ENCODE measurements at places on chromosomes 16 and 17. TPM values are rescaled to one million over a fixed set of nuclear protein-coding genes. Genes with fewer than 3 reads are reported as not detected.

DNA sequence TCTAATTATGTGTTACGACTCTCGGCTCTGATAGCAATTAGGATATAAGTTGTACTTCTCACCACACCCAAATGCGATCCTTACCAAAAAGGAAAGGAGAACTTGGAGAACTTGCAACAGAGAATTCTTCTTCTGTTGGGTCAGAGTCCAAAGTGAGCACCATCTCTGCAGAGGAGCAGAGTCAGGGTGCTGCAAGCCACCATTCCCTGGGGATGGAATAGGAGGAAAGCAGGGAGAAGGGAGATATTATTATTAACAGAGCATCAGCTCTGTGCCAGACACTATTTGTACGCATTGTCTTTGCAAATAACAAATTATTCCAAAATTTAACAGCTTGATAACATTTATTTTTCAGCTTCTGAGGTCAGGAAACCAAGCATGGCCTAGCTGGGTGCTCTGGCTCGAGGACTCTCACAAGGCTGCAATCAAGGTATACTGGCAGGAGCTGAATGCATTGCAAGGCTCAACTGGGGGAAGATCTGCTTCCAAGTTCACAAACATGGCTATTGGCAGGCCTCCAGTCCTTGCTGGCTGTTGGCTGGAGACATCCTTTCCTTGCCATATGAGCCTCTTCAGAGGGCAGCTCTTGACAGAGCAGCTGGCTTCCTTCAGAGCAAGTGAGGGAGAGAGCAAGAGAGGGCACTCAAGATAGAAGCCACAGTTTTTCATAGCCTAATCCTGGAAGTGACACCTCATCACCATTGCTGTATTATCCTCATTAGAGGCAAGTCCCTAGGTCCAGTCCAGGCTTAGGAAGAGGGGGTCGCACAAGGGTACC is 296.2 kb upstream of the CDH5 start:
- DNase-seq: no peak

DNA sequence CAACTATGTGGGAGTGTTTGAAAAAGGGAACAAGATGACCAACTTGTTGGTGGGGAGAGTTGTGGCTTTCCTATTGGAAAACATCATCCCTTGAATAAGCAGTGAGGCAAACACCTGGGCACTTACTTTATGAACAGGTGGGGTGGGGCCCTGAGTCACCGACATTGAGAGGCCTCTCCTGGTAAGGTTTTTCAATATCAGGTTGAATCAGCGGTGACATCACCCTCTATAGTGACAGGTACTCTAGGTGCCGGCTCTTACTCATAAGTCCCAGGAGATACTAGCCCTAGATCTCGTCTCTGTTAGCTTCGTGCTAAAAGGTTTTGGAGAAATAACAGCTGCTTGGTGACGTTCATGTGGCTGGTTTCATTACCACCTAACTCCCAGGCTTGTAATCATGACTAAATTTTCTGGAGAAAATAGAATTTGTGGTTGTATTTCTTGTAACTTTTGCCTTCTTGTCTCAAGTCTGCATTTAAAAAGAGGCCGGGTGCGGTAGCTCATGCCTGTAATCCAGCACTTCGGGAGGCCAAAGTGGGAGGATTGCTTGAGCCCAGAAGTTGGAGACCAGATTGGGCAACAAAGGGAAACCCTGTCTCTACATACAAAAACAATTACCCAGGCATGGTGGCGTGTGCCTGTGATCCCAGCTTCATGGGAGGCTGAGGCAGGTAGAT is 19.3 kb downstream of the CDH1 start:
- no peak for DNase-seq

DNA sequence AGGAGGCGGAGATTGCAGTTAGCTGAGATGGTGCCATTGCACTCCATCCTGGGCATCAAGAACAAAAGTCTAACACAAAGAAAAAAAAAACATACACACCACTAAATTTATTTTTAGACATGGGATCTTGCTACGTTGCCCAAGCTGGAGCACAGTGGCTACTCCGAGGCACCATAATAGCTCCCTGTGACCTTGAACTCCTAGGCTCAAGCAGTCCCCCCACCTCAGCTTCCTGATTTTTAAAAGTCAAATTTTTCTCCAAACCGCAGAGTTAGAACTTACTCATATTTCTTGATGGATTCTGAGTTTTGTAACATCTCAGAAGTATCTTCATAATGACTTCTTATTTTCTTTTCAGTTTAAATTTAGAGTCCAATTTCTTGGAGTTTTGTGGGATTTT is 3.4 kb downstream of the CMTM4 start:
- DNase-seq: no peak

- no peak for DNase-seq
Measured at GRCh38 chr17:40514013-40514875, 12.8 kb upstream of the TNS4 start.

DNA sequence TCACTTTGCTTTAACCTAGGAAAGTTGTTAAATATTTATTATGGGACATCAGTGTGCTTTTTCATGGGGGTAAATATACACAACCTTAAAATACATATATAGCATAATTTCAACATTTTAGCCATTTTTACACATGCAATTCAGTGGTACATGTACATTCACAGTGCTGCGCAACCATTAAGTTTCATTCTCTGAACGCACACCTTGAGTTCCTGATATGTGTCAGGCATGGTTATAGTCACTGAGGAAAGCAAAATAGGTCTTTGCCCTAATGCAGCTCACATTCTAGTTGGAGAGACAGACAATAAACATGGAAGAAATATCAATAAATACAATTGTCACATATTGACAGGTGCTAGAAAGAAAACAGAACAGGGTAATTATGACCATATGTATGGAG is 12.8 kb upstream of the CNEP1R1 start:
- no peak for DNase-seq

DNA sequence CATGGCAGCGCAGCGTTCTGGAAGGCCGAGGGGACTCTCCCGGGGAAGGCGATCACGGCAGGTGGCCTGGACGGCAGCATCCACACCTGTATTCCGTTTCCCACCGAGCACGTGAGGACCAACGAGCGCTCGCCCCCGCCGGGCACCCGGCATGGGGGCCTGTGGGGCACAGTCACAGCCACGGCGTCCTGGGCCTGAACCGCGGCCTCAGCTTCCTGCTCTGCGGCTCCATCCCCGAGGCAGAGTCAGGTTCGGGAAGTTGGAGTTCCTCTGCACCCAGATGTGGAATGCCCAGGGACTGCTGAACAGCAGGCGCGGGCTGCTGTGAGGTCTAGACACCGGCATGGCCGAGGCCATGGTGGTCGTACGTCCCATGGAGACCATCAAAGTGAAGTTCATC is 1713.9 kb downstream of the TP53TG3F start:
- DNase-seq: no peak

DNA sequence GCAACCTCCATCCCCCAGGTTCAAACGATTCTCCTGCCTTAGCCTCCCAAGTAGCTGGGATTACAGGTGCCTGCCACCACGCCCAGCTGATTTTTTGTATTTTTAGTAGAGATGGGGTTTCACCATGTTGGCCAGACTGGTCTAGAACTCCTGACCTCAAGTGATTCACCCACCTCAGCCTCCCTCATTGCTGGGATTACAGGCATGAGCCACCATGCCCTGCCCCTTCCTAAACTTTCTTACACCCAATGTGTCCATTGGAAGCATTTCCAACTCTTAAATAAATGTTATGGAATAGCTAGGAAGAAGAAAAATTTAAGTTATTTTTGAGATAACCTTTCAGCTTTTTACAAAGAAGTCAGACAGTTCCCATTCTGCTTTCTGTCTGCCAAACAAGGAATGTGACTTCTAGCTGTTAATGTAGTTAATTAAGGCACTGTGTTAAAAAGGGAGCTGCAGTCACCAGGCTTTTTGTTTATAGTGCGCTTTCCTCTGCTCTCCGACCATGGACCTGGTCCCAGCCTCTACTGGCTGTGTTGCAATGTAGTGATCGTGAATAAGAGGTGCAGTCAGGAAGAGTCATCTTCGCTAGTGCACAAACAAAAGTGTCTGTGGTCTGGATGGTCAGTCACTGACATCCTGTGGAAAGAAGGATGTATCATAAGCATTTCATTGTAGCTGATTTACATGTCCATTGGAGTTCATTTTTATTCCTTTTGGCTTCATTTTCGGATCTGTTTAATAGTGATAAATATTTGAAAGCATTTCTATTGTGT is 39.7 kb downstream of the USP10 start:
- DNase-seq: no peak

GRCh38 chr16:30348929-30349328 is 6.2 kb downstream of the CD2BP2 start:
- DNase-seq: no peak

RAMP2 gene
- not detected for total RNA-seq

DNA sequence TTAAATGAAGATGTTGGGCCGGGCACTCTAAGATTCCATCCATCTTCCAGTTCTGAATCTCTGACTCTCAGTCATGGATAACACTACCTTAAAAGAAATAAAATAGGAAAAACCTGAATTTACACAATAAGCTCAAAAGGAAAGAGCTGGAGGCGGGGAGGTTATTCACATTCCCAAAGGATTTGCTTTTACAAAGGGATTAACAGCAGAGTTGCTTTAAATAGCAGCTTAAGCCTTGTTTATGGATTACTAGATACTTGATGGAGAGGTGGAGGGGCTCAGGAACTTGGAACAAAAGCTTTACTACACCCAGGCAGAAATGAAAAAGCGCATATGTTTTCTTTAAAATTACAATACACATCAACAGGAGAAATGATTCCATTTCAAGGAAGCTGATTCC is 84.5 kb downstream of the XYLT1 start:
- no peak for DNase-seq

DNA sequence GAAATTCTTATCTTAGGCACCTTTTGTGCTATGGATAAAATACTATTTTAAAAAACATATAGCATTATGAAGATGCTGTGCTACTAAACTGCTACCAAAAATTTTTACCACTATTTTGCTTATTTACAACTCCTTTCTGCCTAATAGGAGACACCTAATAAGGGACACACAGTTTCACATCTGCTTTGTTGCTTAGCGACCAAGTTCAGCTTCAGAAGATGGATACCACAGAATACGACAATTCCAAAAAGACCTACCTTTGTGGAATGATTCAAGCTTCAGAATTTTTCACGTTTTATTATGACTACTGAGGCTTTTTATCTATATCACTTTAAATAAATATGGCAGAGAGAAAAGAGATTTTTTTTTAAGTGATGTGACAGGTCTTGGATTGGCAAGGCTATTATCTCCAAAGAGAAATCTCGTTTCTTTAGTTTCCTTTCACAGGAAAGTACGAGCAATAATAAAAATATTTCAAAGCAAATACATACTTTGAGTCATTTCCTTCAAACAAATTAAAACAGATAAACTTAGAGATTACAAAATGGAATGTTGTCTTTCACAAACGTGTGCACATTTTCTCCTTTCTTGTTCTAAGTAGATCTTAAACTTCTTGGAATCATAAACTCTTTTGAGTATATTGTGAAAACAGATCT is 35.4 kb downstream of the SPAG9 start:
- DNase-seq: no peak

GRCh38 chr16:81478876-81479511 is 34.4 kb downstream of the CMIP start:
- no peak for DNase-seq

- DNase-seq: no peak
Measured at GRCh38 chr16:53998966-53999522, 287.5 kb downstream of the IRX3 start.

PRR35 gene
- total RNA-seq: 0.11 TPM

DNA sequence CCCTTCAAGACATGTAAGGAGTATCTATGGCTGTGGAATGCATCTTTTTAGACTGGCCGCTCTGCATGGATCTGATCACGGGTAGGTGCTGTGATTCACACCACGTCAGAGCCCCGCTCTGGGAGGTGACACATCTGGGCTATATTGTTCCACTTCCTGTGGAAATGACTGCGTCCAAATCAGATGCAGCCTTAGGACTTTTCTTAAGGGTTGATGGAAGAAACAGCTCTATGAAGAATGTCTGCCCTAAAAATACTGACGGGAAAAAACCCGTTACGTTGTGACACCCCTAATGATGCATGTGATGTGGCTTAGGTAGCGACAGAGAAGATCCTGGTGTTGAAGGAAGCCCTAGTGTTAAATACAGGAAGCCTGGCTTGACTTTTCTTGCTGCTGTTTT is 12.2 kb downstream of the BANP start:
- peak; percentile 71 for DNase-seq

DNA sequence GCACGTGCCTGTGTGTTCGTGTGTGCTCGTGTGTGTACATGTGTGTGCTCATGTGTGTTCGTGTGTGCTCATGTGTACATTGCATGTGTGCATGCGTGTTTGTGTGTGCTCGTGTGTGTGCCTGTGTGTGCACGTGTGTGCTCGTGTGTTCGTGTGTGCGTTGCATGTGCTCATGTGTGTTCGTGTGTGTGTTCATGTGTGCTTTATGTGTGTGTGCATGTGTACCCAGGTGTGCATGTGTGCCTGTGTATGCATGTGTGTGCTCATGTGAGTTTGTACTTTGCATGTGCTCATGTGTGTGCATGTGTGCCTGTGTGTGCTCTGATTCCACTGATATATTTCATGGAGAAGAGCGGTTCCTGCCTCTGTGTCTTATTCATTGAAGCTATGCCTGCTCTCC is 265.5 kb downstream of the FOXL1 start:
- no peak for DNase-seq

DNA sequence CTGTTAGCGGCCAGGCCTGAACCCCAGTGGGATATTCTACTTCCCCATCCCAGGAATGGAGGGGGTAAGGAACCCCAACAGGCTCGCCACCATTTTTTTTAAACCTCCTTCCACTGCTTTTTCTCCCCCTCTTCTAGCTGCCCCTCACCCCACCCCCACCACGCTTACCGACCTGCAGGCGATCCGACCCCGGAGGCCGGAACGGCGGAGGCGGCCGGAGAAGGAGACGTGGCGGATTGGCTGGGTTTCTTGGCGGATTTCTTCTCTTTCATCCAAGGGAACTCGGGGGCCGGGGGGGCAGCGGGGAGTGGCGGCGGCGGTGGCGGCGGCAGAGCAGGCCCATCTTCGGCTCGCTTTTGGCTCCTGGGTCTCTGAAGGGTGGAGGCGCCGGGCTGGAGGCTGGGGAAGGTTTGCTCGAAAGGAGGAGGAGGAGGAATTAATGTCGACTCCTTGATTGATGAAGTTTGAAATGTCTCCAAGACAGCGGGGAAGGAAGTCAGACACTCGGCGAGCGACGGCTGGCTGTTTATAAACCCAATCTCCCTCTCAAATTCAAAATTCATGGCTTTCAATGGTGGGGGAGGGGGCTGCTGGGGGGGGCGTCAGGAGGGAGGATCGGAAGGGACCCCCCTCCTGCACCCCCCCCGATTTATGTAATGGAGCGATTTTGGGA is 424 bp downstream of the HOXB2 start:
- no peak for DNase-seq

DNA sequence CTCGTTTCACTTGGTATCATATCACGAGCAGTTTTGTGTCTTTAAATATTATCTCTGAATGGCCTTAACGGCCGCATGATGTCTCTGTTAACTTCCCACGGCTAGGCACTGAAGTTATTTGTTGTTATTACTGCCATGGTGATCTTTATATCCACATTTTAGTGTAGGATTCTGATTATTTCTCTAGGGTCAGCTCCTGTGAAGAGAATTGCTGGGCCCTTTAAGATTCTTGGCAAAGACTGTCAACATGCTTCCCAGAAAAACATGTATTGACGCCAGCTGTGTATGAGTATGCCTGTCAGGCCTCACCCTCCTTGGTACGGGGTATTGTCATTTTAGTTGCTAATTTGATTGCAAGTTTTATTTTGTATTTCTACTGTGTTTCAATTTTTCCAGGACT is 263.5 kb downstream of the SNX29 start:
- no peak for DNase-seq

GRCh38 chr17:81416612-81417011 is 21.4 kb downstream of the BAHCC1 start:
- DNase-seq: no peak

Data from activated T-cell treated with anti-CD3 and anti-CD28 coated beads, Interleukin-2, amount 50 U/mL, for 4 hours (primary cell).